ENCODE measurements at places on chromosomes 3 and 15.

DNA sequence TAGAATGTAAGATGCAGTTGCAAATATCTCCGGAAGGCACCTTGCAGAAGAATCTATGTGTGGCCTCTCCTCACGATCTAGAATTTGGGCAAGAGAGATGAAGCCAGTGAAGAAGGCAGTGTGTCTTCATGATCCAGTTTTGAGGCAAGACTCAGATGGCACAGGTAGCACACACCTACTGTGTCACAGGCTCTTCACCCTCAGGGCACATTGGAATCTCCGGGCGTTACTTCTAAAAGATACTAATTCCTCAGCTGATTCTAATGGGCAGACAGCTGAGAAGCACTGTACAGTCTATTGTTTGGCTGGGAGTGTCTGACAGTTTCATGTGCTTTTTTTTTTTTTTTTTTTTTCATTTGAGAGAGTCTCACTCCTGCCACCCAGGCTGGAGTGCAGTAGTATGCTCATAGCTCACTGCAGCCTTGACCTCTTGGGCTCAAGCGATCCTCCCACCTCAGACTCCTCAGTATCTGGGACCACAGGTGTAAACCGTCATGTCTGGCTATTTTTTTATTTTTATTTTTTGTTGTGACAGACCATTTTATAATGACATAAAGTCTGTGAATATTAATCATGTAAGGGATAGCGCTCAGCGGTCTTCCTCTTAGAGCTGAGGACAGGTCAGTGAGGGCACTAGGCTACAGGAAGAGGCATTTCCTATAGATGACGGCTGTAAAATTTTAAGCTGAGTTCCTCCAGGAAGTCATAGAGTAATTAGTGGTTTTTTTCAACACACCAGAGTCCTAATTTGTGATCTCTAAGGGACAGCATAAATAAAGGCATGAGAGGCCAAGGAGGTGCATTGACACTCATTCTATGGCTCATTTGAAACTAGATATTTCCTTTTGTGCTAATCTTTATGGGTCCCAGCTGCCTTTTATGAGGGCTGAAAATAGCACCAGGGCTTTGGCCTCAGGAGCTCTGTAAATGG is 4.0 kb downstream of the C3orf52 start:
- DNase-seq = no peak

GRCh38 chr3:52403955-52404354 is 40.9 kb downstream of the SEMA3G start:
- no peak for DNase-seq

- DNase-seq = no peak
These were observed 51.1 kb upstream of the CHD2 start for GRCh38 chr15:92848852-92849598.

DNA sequence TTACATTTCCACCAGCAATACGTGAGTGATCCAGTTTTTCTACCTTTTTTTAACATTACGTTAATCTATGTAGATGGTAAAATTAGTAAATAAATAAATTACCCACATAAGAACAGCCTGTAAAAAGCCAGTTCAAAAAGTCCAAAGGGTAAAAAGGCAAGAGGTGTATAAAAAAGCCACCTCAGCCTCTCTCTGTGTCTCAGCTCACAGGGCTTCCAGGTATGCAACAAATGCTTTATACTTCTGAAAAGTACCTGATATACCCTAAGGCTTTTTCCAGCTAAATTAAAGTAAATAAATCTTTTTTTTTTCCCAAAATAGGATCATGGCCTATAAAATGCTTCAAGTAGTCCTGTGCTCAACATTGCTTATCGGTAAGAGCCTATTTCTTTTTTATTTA is at the start of gene C3orf85:
Gene C3orf85, plus strand, starts transcription at position 197 of the 400 bp plus-strand sequence. Its CDS starts 129 bp downstream, at position 326.
- DNase-seq = no peak

DNA sequence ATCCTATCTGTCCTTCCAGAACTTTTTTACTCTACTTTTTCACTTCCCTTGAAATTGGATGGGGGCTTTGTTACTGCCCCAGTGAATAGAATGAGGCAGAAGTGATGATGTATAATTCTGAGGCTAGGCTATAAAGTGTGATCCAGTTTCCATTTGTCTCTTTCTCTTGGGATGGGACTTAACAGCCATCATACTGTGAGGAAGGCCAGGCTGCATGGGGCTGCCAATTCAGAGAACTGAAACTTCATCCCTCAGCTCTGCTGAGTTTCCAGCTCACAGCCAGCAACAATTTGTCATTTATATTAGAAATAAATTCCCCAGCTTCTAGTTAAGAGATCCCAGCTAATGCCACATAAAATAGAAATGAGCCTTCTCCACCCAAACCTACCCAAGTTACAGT is 504.0 kb upstream of the TGFBR2 start:
- no peak for DNase-seq

GRCh38 chr15:48373821-48374451 is 42.7 kb downstream of the DUT start:
- no peak for DNase-seq

- DNase-seq = no peak
These were observed 347.8 kb upstream of the C2CD4B start for GRCh38 chr15:62512904-62513303.

GRCh38 chr3:121531269-121531668 is 14.5 kb downstream of the POLQ start:
- no peak for DNase-seq

DNA sequence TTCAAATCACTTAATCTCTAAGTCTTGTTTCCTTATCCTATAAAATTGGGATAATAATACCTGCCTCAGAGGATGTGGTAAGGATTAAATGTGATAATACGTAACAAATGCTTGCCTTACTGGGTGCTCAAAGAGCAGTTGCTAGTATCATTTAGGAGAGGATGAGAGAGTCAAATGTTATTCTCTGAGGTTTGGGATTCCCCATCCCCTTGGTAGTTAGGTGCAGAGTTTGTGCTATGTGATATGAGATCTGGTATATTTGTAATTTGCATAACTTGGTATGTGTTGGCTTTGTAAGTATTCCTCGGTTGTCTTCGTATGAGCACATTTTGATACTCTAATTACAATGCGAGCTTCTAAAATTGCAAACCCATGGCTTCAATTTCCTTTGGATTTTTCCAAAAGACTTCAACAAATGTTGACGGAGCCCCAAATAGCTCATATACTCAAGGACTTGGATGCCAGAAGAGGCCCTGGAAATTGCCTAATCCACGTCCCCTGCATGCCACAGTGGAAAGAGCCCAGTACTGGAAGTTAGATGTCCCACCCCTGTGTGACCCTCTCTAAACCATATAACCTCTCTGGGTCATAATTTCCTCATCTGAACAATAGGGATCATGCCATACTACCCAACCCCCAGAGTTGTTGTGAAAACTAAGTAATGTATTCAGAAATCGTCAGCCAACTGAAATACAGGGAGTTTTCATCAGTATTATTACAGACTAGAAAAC is 85.0 kb downstream of the FBN1 start:
- DNase-seq = no peak

DNA sequence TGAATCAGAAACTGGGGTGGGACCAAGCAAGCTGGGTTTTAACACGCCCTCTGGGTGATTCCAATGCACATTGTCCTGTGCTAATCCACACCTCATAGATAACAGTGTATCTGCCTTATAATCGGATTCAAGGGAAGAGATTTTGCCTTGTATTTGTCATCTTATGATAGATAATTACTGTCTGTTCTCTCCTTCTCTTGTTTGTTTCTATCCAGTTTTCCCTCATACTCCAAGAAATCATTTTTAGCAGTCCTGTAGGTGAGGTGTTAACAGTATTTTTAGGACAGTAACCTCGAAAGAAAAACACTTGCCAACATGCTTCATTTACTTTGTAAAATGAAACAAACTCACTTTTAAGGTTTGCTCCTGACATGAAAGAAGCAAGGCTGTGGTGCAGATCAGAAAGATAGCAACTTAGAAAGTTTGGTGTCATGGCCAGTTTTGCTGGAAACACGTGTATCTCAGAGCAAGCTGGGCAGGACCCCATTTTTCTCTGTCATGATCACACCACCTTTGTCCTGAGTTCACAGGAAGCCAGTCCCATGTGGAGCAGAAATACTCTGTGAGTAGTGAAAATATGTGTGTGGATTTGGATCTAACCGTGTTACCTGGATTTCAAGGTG is 72.6 kb downstream of the TRAK1 start:
- DNase-seq = no peak

All from cerebellum (tissue), 4 donors.